ENCODE measurements at places on chromosomes 11 and 22. TPM values are rescaled to one million over a fixed set of nuclear protein-coding genes. Genes with fewer than 3 reads are reported as not detected.
A peak's percentile ranks its signal among the peaks of the same experiment; 100 is the strongest.

DNA sequence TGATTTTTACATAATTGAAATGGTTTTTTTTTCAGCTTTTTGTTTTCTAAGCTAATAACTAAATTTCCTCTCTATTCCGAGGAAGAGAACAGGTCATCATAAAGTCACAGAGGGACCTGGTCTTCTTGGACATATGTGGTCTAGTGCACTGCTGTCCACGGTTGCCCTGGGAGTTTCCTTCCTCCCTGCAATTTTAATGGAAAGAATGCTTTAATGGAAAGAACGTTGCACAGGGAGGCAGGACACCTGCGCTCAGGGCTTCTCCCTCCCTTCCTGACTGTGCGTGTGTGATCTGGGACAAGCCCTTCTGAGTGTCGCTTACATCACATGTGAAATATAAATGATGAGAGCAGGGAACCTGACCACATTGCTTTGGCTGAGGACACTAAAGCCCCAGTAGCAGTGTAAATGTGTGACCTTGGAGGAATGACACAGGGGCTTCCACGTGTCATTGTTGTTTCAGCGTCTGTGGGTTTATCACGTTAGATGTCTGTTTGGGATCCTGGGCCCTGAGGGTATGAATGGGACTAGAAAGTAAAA, 93.2 kb downstream of the AMOTL1 start:
- H3K27me3 ChIP-seq, result no peaks in the 10 kb centered on the region
- no peak overlapping the region for H3K27ac ChIP-seq
- no peak for DNase-seq
- peaks cover 16% of the 10 kb centered on the region for H3K4me1 ChIP-seq
- peaks cover 46% of the 10 kb centered on the region for H3K36me3 ChIP-seq

GRCh38 chr22:31344578-31345330, 1.4 kb downstream of the PATZ1 start:
- DNase-seq, result no peak
- H3K36me3 ChIP-seq, result peaks cover 19% of the 10 kb centered on the region
- peaks cover 2% of the 10 kb centered on the region for H3K27me3 ChIP-seq
- no peak overlapping the region for H3K27ac ChIP-seq
- H3K4me1 ChIP-seq, result peaks cover 26% of the 10 kb centered on the region
- peak overlapping the region; percentile 80 for H3K4me3 ChIP-seq

DNA sequence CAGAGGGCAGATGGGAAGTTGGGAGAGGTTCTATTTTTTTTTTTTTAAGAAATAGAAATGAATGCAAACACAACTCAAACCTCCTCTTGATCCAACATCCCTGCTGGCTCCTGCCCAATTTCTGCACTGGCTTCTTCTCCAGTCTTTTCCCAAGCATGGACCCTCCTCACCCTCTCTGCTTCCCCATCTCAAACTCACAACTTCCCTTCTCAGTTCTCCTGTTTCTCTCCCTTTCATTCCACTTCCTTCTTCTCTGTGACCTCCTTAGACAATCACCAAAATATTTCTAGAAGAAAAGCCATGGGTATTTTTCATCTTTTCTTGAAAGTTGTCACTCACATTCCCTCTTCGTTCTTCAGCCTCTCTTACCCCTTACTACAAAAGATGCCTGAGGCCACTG, 85.2 kb upstream of the VPREB1 start:
- H3K4me3 ChIP-seq, result no peak overlapping the region
- H3K4me1 ChIP-seq, result no peaks in the 10 kb centered on the region
- DNase-seq, result no peak
- H3K27me3 ChIP-seq, result peaks cover 20% of the 10 kb centered on the region

- no peak overlapping the region for H3K27ac ChIP-seq
- peaks cover 44% of the 10 kb centered on the region for H3K27me3 ChIP-seq
- no peak overlapping the region for H3K4me3 ChIP-seq
- no peak for DNase-seq
Observed at GRCh38 chr11:125173556-125173955, 9.0 kb downstream of the PKNOX2 start.

GRCh38 chr11:3223932-3224381, 5.3 kb upstream of the MRGPRG start:
- no peak overlapping the region for H3K4me3 ChIP-seq
- 0 out of 2 replicates have a peak, but pooled peaks cover 6% of the 10 kb centered on the region for H3K4me1 ChIP-seq

GRCh38 chr11:83441171-83441570, 155.0 kb upstream of the CCDC90B start:
- H3K27ac ChIP-seq, result no peak overlapping the region
- no peak for DNase-seq
- peaks cover 1% of the 10 kb centered on the region for H3K27me3 ChIP-seq
- no peaks in the 10 kb centered on the region for H3K36me3 ChIP-seq

GRCh38 chr22:26860301-26860700, 202.9 kb downstream of the MIAT start:
- H3K27ac ChIP-seq, result no peak overlapping the region
- no peak for DNase-seq
- H3K27me3 ChIP-seq, result peaks cover 33% of the 10 kb centered on the region
- no peak overlapping the region for H3K4me3 ChIP-seq

DNA sequence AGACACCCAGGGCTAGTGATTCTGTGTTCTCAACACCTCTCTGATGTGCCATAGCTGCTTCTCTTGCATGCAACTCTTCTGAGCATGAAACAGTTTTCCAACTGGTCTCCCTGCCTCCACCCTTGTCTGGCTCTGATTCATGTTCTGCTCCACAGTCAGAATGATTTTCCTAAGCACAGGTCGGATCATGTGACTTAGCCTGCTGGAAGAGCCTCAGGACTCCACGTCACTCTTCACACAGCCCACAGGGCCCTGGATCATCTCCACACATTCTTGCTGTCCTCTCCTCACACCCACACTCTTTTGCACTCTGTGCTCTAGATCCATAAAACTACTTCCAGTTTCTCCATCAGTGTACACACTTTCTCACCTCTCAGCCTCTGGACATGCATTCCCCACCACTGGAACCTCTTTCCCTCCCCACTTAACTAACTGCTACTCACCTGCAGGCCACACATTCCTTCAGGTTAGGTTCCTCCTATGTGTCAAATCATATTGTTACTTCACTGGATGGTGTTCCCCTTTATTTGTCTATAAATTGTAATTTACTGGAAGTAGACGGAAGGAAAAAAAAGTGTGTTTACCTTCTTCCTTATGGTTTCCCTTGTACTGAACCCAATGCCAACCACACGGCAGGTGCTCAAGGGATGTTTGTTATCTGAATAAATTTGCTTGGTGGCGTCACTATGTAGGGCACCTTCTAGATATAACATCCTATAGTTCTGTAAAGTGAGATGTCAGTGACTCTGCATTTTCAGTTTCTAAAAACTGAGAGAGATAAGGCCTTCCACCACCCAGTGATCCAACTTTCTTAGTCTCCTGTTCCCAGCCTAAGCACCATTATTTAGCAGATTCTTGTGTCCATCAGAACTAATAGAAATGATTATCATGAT, 133.7 kb downstream of the ETS1 start:
- peaks cover 8% of the 10 kb centered on the region for H3K27me3 ChIP-seq
- peaks cover 51% of the 10 kb centered on the region for H3K36me3 ChIP-seq
- peak; percentile 95 for DNase-seq

GRCh38 chr11:1336836-1337646, 27.6 kb upstream of the TOLLIP start:
- DNase-seq, result no peak
- peaks cover 11% of the 10 kb centered on the region for H3K27me3 ChIP-seq
- no peak overlapping the region for H3K4me3 ChIP-seq
- H3K36me3 ChIP-seq, result peaks cover 5% of the 10 kb centered on the region
- H3K27ac ChIP-seq, result no peak overlapping the region
- H3K4me1 ChIP-seq, result peaks cover 6% of the 10 kb centered on the region

- no peaks in the 10 kb centered on the region for H3K27me3 ChIP-seq
- H3K36me3 ChIP-seq, result no peaks in the 10 kb centered on the region
- H3K4me1 ChIP-seq, result no peaks in the 10 kb centered on the region
Observed at GRCh38 chr22:42145175-42145574, 14.6 kb upstream of the CYP2D6 start.

DNA sequence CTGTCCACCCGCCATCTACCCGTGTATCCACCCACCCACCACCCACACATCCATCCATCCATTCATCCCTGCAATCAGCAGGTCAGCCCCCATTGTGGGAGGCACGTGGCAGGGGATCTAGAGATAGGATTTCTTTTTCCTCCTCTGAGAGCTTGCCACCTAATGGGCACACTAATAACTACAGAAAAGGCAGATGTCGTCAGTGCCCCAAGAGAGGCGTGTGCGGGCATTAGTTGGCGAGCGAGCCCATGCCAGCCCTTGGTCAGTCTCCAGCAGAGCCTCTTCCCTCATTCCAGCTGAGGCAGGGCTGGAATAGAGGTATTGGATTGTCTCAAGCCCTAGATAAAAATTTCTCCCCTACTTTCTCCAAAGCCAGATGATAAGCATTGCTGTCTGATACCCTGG, 9.7 kb downstream of the USP2 start:
- no peak for DNase-seq
- no peak overlapping the region for H3K27ac ChIP-seq
- H3K36me3 ChIP-seq, result no peaks in the 10 kb centered on the region
- H3K4me3 ChIP-seq, result no peak overlapping the region

DNA sequence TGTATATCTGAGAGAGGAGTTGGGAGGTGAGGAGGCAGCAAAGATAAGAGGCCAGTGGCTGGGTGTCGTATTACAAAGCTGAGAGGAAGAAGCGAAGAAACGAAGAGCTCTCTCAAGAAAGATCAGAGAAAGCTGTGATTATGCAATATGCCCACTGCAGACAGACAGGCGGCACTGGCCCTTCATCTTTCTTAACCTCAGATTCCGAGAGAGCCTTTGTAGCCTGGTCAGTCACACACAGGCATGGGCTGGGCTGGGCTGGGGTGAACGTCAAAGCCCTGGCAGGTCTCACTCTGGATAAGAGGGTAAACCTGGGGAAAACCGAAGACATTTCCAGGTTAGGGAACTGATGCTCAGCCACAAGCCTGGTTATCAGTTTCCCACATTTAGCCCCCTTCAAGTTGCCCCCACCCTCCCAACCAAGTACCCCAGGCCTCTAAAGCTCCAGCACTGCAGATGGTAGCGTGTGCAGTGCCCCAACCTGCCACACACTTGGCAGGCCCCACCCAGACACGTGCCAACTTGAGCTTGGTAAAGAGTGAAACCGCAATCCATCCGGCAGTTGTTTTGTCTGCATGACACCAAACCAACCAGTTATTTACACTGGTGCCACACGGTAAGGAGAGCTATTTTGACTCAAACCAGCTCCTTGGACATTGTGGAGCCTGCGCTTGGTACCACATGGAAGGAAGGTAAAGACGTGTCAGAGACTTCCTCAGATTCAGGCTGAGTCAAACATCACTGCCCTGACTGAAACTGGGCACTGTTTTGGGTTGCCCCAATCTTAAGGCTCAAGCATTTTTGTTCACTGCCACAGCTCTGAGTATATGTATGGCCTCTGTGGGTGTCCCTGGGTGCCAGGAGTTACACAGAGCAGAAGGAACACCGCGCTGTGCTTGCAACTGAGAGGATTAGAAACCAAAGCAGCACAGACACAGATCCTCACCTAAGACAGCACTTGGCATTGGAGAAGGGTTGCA, 135.9 kb downstream of the FDX1 start:
- no peak for DNase-seq
- H3K36me3 ChIP-seq, result no peaks in the 10 kb centered on the region
- no peak overlapping the region for H3K27ac ChIP-seq
- peaks cover 1% of the 10 kb centered on the region for H3K27me3 ChIP-seq

DNA sequence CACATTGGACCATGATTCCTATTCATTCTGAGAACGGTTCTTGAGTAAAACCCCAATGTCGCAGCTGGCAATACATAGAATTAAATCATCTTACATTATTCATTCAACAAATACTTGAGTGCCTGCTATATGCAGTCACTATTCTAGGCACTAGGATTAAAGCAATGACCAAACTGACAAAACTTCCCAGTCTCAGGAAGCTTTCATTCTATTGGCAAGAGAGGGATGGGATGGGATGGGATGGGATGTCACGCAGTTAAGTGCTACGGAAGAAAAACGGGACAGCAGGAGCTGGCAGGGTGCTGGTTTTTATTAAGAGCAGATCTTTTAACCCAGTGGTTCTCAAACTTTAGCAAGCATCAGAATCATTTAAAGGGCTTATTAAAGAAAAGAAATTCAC, 2.9 kb downstream of the PAK1 start:
- DNase-seq, result no peak
- H3K27me3 ChIP-seq, result peaks cover 48% of the 10 kb centered on the region
- no peak overlapping the region for H3K4me3 ChIP-seq

- no peak overlapping the region for H3K27ac ChIP-seq
- H3K4me1 ChIP-seq, result peaks cover 22% of the 10 kb centered on the region
- no peak overlapping the region for H3K4me3 ChIP-seq
- no peak for DNase-seq
Observed at GRCh38 chr11:103494491-103494890, 385.3 kb downstream of the DYNC2H1 start.

DNA sequence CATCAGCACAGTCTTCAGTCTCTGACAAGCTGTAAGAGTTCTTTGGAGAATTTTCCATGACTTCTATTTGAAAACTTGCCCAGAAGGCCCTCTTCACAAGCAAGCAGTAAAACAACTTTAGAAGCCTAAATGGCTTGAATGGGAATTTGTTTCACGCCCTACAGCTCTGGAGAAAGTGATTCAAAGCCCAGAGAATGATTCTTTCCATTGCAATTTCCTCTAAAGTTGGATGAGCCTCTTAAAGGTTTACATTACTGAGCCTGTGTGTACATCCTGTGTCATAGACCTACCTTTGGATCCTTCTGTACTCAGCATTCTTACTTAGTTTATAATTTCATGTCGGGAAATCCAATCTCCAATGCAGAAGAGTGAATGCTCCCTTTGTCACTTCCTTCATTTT, 6.8 kb upstream of the OR8B3 start:
- peaks cover 5% of the 10 kb centered on the region for H3K27me3 ChIP-seq
- peaks cover 6% of the 10 kb centered on the region for H3K4me1 ChIP-seq
- H3K4me3 ChIP-seq, result no peak overlapping the region
- no peak overlapping the region for H3K27ac ChIP-seq
- no peaks in the 10 kb centered on the region for H3K36me3 ChIP-seq
- no peak for DNase-seq

GRCh38 chr22:33865996-33866395, 54.3 kb downstream of the LARGE1 start:
- no peaks in the 10 kb centered on the region for H3K4me1 ChIP-seq
- no peak for DNase-seq
- no peak overlapping the region for H3K27ac ChIP-seq
- no peak overlapping the region for H3K4me3 ChIP-seq
- H3K36me3 ChIP-seq, result peaks cover 5% of the 10 kb centered on the region

- H3K4me1 ChIP-seq, result no peaks in the 10 kb centered on the region
- H3K4me3 ChIP-seq, result no peak overlapping the region
- H3K27me3 ChIP-seq, result no peaks in the 10 kb centered on the region
- DNase-seq, result no peak
- H3K36me3 ChIP-seq, result no peaks in the 10 kb centered on the region
- no peak overlapping the region for H3K27ac ChIP-seq
Observed at GRCh38 chr11:85318573-85318972, 308.6 kb downstream of the DLG2 start.

MS4A4A gene
- not detected for total RNA-seq

SHISA8 gene
- not detected for total RNA-seq

CFAP300 gene
- 2.7 TPM for total RNA-seq

ZNF214 gene
- 0.85 TPM for total RNA-seq

PACS1 gene
- 94.5 TPM for total RNA-seq

Measured in HFFc6 (cell line).